ENCODE measurements at places on chromosomes 16 and 17.

- peaks cover 16% of the 10 kb centered on the region for H3K27me3 ChIP-seq
- H3K4me3 ChIP-seq = no peak overlapping the region
- no peak overlapping the region for H3K27ac ChIP-seq
- H3K4me1 ChIP-seq = peaks cover 6% of the 10 kb centered on the region
Observed at GRCh38 chr16:2973093-2973492, 3.9 kb downstream of the PAQR4 start.

- no peak for DNase-seq
- H3K4me1 ChIP-seq = peaks cover 6% of the 10 kb centered on the region
- peaks cover 28% of the 10 kb centered on the region for H3K27me3 ChIP-seq
- H3K4me3 ChIP-seq = no peak overlapping the region
- peaks cover 21% of the 10 kb centered on the region for H3K36me3 ChIP-seq
Observed at GRCh38 chr17:74353446-74354060, 8.1 kb downstream of the BTBD17 start.

- H3K4me3 ChIP-seq = no peak overlapping the region
- no peak overlapping the region for H3K27ac ChIP-seq
- H3K27me3 ChIP-seq = no peaks in the 10 kb centered on the region
- peaks cover 14% of the 10 kb centered on the region for H3K4me1 ChIP-seq
- DNase-seq = no peak
Observed at GRCh38 chr16:61007694-61008093, 1028.5 kb downstream of the CDH8 start.

- no peak overlapping the region for H3K27ac ChIP-seq
- H3K4me3 ChIP-seq = no peak overlapping the region
Observed at GRCh38 chr16:88373927-88374492, 8.7 kb upstream of the ZNF469 start.

DNA sequence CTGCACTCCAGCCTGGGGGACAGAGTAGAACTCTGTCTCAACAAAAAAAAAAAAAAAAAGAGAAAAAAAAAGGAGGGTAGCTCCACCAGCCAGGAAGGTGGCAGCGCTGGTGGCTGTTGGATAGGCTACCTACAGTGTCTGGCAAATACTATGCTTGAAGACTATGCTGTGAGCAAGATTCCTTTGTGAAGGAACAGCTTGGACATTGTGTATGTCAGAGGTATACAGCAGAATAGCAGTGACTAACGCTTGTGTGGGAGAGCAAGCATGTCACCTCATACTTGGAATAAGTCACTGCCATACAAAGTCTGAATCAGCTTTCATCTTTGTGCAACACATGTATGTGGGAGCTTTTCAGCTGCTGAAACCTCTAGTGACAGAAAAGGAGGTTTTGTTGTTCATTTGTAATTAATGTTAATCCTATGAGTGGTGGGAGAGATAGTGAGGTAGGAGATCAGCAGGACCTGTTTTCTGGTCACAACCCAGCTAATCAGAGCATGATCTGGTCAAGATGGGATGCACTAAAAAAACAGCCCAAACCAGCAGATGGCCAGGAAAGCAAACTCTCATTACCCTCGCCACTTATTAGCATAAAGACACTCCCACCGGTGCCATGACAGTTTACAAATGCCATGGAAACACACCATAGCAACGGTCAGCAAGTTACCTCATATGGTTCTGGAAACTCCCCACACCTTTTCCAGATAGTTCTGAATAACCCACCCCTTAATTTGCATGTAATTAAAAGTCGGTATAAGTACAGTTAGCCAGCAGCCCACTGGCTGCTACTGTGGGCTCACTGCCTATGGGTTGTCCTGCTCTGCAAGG, 6.8 kb upstream of the ITGAD start:
- H3K27me3 ChIP-seq = peaks cover 1% of the 10 kb centered on the region
- H3K36me3 ChIP-seq = no peaks in the 10 kb centered on the region
- no peaks in the 10 kb centered on the region for H3K4me1 ChIP-seq

DNA sequence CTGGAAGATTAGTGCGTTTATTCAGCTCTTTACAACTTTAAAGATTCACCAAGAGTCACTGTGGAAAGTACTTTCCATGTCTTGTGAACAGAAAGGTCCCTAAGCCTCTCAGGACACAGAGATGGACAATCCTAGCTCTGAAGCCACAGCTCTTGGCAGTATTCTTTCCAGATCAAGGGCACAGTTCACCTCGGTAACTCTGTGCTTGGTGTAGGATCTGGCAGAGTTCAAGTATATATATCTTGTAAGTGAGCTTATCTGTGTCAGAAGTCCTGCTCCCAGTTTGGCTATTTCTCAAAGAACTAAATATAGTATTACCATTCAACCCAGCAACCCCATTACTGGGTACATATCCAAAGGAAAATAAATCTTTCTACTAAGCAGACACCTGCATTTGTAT, 183.7 kb downstream of the CBLN1 start:
- DNase-seq = no peak
- H3K4me3 ChIP-seq = no peak overlapping the region
- H3K27me3 ChIP-seq = no peaks in the 10 kb centered on the region
- H3K27ac ChIP-seq = no peak overlapping the region
- H3K4me1 ChIP-seq = peaks cover 2% of the 10 kb centered on the region

GRCh38 chr16:89410794-89411309, 79.5 kb downstream of the ANKRD11 start:
- DNase-seq = no peak
- H3K36me3 ChIP-seq = peaks cover 2% of the 10 kb centered on the region
- H3K27me3 ChIP-seq = peaks cover 21% of the 10 kb centered on the region
- H3K4me3 ChIP-seq = no peak overlapping the region
- peak overlapping the region; percentile 84 for H3K27ac ChIP-seq

GRCh38 chr16:56399486-56399885, 25.9 kb downstream of the AMFR start:
- H3K4me1 ChIP-seq = no peaks in the 10 kb centered on the region
- peaks cover 37% of the 10 kb centered on the region for H3K36me3 ChIP-seq
- H3K27me3 ChIP-seq = peaks cover 1% of the 10 kb centered on the region
- no peak for DNase-seq
- no peak overlapping the region for H3K27ac ChIP-seq

- no peaks in the 10 kb centered on the region for H3K36me3 ChIP-seq
- no peak for DNase-seq
- no peaks in the 10 kb centered on the region for H3K4me1 ChIP-seq
- H3K4me3 ChIP-seq = no peak overlapping the region
- no peak overlapping the region for H3K27ac ChIP-seq
Observed at GRCh38 chr16:78004517-78004916, 17.8 kb upstream of the CLEC3A start.

GRCh38 chr17:65794572-65794971, 233.1 kb upstream of the AXIN2 start:
- DNase-seq = peak; percentile 17
- no peaks in the 10 kb centered on the region for H3K4me1 ChIP-seq
- H3K4me3 ChIP-seq = no peak overlapping the region
- H3K27ac ChIP-seq = no peak overlapping the region
- H3K27me3 ChIP-seq = no peaks in the 10 kb centered on the region
- H3K36me3 ChIP-seq = no peaks in the 10 kb centered on the region

DNA sequence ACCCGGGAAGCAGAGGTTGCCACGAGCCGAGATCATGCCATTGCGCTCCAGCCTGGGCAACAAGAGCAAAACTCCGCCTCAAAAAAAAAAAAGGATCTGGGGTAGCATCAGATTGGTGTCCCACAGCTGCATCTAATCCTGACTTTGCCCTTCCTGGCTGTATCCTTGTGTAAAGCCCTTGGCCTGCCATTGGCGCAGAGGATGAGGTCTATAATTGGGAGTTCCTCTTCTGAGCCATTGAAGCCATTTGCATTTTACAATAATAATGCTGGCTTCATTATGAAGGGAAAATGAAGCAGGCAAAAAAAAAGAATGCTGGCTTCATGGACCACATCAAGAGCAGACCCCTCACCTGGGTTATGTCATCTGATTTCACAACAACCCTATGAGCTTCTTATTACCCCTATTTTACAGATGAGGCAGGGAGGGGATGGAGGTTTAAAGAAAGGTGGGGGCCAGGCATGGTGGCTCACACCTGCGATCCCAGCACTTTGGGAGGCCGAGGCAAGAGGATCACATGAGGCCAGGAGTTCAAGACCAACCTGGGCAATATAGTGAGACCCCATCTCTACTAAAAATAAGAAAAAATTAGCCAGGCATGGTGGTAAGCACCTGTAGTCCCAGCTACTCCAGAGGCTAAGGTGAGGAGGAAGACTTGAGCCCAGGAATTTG, 1.2 kb upstream of the LITAFD start:
- H3K36me3 ChIP-seq = no peaks in the 10 kb centered on the region
- H3K4me1 ChIP-seq = peaks cover 3% of the 10 kb centered on the region
- H3K27ac ChIP-seq = no peak overlapping the region
- no peak for DNase-seq
- H3K4me3 ChIP-seq = no peak overlapping the region

GRCh38 chr17:2253768-2254406, 49.7 kb downstream of the SMG6 start:
- peaks cover 5% of the 10 kb centered on the region for H3K4me1 ChIP-seq
- no peaks in the 10 kb centered on the region for H3K27me3 ChIP-seq
- H3K27ac ChIP-seq = no peak overlapping the region

GRCh38 chr17:4048218-4048617, 84.0 kb upstream of the ATP2A3 start:
- H3K4me3 ChIP-seq = peak overlapping the region; percentile 24
- no peaks in the 10 kb centered on the region for H3K27me3 ChIP-seq
- H3K4me1 ChIP-seq = no peaks in the 10 kb centered on the region
- H3K36me3 ChIP-seq = peaks cover 55% of the 10 kb centered on the region

DNA sequence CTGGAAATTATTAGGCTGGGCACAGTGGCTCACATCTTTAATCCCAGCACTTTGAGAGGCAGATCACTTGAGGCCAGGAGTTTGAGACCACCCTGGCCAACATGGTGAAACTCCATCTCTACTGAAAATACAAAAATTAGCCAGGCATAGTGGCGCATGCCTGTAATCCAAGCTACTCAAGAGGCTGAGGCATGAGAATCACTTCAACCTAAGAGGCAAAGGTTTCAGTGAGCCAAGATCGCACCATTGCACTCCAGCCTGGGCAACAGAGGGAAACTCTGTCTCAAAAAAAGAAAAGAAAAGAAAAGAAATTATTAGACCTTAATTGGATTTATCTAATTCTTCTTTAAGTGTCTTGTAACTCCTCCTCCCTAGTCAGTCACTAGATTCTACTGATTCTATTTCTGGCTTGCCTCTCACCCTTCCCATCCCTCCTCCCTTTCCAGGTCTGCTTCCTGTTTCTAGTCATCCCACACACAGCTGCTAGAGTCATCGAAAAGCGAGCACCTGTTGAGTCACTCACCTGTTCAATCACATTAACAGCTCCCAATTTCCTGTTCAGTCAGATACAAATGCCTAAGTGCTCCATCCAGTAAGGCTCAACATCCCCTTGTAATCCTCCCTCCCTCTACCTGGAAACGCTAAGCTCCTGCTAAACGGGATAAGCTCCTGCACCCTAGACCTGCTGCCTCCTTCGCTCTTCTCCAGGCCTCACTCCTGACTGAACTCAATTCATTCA, 34.6 kb downstream of the ERN1 start:
- DNase-seq = no peak
- H3K36me3 ChIP-seq = peaks cover 24% of the 10 kb centered on the region
- peaks cover 16% of the 10 kb centered on the region for H3K4me1 ChIP-seq
- no peak overlapping the region for H3K27ac ChIP-seq
- peak overlapping the region; percentile 19 for H3K4me3 ChIP-seq

- H3K4me1 ChIP-seq = peaks cover 18% of the 10 kb centered on the region
- peak overlapping the region; percentile 99 for H3K27ac ChIP-seq
- peaks cover 9% of the 10 kb centered on the region for H3K36me3 ChIP-seq
- H3K27me3 ChIP-seq = peaks cover 8% of the 10 kb centered on the region
Observed at GRCh38 chr17:81635431-81635830, 1.5 kb downstream of the NPLOC4 start.

All from endothelial cell (in vitro differentiated cells).